Psoas muscle (tissue), 8 donors: ENCODE measurements at places on chromosomes 1 and 21.

GRCh38 chr1:21337928-21338572, 47.8 kb upstream of the ECE1 start:
- H3K36me3 ChIP-seq = no peaks in the 10 kb centered on the region
- H3K27ac ChIP-seq = peak overlapping the region; percentile 60
- peak; percentile 95 for DNase-seq
- H3K4me3 ChIP-seq = no peak overlapping the region

DNA sequence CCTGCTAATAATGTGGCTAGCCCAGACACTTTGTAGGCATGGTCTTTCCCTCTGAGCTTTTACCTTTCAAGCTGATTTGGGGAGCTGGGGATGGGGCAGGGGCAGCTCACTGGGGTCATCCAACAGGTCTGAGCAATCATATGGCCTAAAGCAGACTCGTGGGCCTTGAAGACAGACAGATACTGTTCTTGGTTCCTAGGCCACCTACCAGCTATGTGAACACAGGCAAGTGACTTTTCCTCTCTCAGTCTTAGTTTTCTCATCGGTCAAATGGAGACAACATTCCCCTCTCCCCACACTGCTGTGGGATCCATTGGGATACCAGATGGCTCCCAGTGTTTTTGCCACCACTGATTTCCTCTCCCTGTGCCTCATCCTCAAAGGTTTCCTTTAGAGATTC, 181.8 kb downstream of the RRAGC start:
- H3K27me3 ChIP-seq = peaks cover 5% of the 10 kb centered on the region
- no peak overlapping the region for H3K27ac ChIP-seq
- no peaks in the 10 kb centered on the region for H3K4me1 ChIP-seq

GRCh38 chr1:109980324-109981003, 4.1 kb upstream of the AHCYL1 start:
- peaks cover 24% of the 10 kb centered on the region for H3K4me1 ChIP-seq
- peak; percentile 48 for DNase-seq
- H3K4me3 ChIP-seq = no peak overlapping the region
- H3K27ac ChIP-seq = no peak overlapping the region
- H3K27me3 ChIP-seq = no peaks in the 10 kb centered on the region

DNA sequence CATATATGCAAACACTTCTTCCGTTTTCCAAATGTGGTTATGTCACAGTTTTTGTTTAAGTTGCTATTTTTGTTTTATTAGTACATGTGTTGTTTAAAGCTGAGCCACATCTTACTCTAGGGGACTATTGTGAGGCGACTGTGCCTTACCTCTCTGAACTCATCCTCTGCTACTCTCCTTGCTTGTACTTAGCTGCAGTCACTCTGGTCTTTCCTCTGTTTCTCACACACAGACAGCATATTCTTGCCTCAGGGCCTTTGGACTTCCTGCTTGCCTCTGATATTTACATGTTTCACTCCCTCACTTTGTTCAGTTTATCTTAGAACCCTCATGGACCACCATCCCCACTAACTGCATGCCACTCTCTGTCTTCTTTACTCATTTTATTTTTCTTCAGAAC, 101.1 kb downstream of the MACF1 start:
- no peak overlapping the region for H3K27ac ChIP-seq
- H3K27me3 ChIP-seq = no peaks in the 10 kb centered on the region
- no peaks in the 10 kb centered on the region for H3K4me1 ChIP-seq
- no peak overlapping the region for H3K4me3 ChIP-seq
- no peak for DNase-seq
- peaks cover 96% of the 10 kb centered on the region for H3K36me3 ChIP-seq

DNA sequence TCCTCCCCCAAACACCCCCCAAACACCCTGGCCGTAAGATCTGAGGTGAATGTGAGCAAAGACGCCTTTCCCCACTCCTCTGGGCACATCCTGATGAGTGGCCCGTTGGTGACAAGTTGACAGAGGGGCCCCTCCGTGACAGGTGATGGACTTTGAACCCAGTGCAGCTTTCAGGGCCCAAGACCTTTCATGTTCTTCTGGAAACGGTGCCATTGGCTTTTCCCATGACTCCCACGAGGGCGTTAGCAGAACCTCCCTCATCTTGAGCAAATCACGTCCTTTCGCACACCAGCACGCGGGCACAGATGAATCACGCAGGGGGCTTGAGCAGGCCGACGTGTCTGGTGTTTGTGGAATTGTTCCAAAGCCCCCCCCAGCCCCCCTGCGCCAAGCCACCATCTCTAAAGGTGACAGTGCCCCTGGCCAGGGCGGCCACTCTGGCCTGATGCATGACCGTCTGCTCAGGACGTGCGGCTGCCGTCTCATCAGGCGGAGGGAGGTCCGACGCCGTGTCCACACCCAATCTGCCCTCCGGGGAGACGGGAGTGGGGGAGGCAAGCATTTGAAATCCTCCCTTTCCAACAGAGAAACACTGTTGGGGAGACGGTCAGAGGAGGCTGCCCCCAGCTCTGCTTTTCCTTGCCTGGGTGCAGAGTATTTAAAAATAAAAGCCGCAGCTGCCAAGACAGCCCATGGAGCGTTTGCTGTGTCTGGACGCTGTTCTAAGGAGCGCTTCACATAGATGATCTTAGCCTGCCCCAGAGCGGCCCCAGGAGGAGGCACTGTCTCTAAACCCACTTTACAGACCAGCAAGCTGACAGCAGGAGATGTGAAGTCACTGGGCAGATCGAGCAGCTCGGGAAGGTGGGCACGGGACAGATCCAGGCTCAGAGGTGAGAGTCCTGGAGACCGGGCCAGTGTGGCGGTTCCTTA, 98.3 kb upstream of the ARHGEF16 start:
- H3K4me3 ChIP-seq = no peak overlapping the region
- H3K4me1 ChIP-seq = no peaks in the 10 kb centered on the region
- H3K36me3 ChIP-seq = no peaks in the 10 kb centered on the region
